ENCODE measurements at places on chromosomes 12 and 14.

DNA sequence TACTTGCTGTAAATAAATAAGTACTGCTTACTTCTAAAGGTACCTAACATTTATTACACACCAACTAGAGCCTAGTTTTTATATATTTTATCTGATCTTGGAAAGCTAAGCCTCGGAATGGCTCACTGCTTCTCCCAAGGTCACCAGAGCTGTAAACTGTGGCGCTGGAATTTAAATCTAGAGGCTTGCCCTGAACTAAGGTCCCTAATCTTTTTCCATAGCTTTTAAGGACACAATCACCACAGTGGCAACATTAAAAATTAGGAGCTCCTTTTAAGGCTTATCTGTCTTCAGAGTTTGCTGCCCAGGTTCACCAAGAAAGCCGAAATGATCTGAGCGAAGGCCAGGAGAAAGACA lies 670 bp downstream of the CCNB1IP1 start:
- DNase-seq, result no peak

GRCh38 chr12:117875744-117876435 lies 92.9 kb downstream of the KSR2 start:
- DNase-seq, result peak; percentile 7

DNA sequence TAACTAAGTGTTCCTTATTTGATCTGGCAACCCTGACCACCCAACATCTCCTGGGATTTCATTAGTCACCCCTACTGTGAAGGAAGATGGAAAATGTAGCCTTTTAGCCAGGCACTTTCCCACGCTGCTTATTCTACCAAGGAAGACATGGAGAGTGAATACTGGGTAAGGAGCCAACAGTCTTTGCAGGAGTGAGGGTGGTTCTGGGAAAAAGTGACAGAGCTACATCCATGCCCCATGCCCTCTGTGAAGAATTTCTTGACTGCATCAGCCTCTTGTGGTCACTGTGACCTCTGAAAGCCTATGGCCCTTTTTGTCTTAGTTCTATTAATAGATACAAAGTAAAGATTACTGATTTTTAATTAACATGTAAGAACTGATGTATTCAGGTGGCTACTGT lies 196.0 kb upstream of the EEA1 start:
- no peak for DNase-seq

DNA sequence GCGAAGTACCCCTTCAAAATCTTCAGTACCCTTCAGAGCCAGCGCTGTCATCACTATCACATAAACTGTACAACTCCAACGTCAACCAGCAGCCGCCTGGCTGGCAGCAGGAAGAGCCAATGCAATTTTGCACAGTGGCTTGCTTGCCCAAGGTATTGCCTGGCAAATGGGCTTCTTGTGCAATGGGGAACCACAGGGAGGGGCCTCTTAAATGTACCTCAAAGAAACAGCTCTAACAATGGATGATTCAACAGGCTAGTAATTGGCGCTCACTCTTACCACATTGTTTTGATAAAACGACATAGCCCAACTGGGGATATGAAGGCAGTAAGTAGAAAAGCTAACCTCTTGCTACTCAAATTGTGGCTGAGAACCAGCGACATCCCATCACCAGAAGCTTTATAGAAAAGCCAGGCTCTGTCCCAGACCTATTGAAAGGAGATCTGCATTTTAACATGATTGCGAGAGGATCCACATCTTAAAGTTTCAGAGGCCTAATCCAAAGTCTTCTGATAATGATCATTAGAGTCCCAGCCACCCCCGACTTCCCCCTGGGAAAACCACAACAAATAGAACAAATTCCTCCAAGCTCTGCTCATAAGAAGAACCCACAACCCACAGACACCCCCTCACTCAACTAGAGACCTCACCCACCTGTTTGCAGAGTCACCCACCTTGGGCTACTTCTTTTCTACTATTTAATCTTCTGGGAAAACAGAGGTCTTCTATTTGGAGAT lies 125.3 kb upstream of the HIF1A start:
- DNase-seq, result peak; percentile 16

DNA sequence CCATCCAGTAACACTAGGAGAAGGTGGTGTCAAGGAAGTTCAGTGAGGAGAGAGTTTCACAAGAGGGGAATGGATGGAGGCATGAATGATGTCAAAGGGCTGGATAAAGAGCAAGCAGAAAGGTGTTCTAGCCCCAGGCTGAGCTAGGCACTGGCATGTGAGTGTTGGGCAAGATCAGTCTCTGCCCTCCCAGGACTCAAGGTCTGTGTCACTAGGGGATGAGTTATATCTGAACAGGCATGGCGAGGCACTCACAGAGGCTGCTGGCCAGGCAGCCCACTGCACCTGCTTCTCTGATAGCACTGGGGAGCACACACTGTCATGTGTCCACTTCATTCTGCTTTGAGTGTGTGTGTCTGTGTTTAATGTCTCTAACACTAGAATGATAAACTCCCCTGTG lies 903.8 kb downstream of the BCL11B start:
- DNase-seq, result no peak

DNA sequence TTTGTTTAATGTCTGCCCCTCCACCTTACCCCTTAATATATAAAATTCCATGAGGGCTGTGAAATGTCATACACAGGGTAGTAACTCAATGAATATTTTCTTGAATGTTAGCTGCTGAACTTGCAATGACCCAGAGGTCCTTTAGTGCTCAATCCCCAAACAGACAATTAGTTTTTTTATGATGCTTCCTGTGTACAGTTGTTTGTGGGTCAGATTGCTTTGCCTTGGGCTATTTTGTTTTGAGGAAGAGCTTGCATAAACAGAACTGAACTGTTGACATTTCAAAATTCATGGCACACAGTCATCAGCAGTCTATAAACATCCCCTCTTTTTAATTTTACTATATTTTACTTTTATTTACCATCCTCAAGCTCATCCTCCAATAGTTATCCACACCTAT lies 820.5 kb upstream of the SEL1L start:
- no peak for DNase-seq

DNA sequence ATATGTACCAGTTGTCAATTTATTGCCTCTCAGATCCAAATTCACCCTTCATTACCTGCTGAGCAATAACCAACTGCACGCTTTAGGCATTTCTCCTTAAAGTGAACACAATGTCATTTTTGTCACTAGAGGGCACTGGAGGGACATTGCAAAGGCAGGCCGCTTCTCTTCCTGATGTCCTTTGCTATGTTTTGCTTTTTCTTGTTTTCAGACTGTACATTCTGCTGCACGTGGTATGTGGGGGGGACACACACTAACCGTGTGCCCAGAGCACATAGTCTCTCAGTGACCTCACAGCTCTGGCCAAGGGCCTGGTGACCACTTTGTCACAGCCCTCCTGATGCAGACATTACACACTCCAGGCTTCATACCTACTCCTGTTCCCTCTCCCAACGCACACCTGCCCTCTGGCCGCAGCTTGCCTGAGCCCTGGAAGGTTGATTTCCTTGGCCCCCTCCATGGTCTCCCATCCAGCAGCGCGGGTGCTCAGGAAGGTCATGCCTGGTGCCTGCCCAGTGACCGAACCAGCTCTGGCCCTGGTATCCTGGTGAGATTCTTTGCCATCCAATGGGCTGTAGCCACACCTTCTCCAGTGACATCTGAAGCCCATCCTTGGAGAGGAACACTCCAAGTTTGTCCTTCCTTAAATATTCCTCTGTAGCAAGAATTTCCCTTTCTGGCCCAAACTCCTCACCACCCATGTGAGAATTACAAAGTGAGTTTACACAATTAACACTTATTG lies 39.9 kb downstream of the MYO1H start:
- no peak for DNase-seq

DNA sequence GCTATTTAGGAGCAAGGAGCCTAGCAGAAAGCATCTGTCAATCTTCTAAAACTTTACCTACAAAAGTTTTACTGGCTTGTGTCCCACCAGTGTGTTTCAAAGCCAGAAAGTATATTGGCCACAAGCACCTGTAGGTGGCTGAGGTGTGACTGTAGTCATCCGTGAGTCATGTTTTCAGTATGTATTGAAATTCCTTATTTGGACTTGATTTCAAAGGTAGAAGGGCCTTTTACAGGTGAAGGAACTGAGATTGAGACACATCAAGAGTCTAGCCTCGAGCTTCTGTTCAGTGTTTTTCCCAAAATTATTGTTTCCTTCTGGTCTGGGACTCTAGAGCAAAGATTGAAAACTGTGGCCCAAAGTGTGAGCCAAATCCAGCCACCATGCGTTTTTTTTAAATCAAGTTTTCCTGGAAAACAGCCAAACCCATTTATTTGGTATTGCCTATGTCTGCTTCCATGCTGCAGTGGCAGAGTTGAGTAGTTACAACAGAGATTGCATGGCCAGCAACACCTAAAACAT lies 195.3 kb upstream of the BCL2L14 start:
- DNase-seq, result peak; percentile 7

DNA sequence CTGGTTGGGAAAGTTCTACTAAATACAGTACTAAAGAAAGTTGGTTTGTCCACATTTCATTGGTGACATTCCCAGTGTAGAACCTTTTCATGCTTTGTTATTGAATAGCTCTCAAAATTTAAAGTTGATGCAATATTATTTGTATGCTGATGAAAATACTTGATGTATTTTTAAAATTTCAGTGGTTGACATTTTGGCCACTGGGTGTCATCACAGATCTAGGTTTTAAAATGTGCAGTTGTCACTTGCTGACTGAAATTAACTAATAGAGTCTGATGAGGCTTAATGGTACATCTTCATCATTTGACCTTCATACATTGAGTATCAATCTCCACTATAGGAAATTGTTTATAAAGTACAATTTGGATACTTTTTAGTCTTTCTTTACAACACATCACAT lies 37.1 kb downstream of the CMAS start:
- DNase-seq, result peak; percentile 8

DNA sequence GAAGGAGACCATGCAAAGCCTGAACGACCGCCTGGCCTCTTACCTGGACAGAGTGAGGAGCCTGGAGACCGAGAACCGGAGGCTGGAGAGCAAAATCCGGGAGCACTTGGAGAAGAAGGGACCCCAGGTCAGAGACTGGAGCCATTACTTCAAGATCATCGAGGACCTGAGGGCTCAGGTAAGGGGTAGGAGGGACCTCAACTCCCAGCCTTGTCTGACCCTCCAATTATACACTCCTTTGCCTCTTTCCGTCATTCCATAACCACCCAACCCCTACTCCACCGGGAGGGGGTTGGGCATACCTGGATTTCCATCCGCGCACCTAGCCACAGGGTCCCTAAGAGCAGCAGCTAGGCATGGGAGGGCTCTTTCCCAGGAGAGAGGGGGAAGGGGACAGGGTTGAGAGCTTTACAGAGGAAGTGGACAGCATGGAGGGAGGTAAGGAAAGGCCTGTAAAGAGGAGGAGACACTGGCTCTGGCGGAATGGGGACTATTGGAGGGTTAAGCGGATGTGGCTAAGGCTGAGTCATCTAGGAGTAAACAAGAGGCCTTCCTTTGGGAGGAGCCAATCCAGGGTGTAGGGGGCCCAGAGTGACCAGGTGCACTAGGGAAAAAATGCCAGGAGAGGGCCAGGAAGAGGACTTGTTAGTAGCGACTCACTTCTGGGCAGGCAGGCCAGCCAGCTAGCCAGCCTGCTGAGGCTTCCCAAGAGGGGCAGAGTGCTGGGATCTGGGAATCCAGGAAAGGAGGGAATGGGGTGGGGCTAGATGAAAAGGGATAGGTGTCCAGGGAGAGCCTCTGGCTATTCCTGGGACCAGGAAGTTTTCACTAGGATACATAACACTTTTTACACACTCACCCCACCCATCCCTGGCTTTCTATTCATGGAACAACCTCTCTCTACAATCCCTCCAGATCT lies 754 bp downstream of the KRT18 start:
- no peak for DNase-seq

GRCh38 chr14:87805315-87805723 lies 187.7 kb downstream of the GALC start:
- DNase-seq, result peak; percentile 3

DNA sequence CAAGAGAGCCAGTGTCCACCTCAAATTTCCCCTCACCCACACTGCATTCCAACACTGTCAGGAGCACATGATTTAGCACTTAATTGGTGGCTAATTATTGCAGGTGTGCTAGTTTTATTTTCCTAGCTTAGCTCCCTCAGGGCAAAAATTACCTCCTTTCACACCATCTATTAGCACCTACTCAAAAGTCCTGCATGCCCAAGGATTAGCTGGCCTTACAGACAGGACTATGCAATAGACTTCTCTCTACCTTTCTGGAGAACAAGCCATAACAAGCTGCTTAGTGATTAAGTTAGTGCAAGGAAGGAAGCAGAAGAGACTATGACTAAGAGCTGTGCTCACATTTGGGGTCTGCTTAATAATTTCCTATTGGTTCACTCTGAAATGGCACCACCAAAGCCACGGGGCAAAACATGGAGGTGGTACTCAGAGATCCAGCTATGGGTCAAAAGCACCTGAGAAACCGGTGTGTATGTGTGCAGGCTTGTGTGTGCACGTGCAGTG lies 69.5 kb downstream of the STON2 start:
- DNase-seq, result no peak

DNA sequence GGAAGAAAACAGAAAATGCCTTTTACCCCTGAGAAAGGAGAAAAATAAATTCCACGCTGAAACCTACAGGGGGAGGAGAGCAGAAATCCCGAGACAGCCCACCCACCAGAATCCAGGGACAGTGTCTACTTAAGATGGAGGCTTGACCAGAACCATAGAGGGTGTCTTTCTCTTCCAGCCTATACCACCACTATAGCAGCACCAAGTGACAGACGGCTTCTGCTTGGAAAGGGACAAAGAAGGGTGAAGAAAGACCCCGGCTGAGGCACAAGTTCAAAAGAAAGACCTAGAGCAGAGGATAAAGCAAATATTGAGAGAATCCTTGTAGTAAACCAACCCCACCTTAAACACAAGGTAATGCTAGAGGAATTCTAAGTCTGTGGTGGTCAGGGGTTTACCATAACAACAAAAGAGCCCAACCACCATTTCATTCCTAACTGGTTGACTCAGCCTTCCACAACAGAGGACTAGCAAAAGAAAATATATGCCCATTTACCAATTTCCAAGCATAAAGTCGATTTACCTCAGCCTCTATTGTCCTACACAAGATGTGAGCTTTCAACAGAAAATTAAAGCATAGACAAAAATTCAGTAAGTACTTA lies 105.3 kb upstream of the FOXG1 start:
- no peak for DNase-seq

DNA sequence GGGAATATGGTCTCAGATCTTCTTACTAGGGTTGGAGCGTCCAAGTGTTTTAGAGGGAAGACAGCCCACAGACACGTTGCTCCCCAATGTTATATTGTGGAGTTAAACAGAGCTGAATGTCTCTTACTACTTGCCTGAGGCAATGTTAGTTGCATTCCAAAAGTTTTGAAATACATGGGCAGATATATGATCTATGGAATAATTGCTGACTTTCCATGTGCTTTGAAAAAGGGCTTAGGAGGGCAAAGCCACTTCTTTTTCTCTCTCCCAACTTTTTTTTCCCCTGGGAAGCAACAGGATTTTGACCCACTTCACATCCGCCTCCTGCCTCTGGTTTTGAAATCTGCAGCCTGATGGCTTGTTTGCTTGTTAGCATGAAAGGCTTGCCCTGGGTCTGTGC lies 33.7 kb upstream of the PAX9 start:
- DNase-seq, result no peak

DNA sequence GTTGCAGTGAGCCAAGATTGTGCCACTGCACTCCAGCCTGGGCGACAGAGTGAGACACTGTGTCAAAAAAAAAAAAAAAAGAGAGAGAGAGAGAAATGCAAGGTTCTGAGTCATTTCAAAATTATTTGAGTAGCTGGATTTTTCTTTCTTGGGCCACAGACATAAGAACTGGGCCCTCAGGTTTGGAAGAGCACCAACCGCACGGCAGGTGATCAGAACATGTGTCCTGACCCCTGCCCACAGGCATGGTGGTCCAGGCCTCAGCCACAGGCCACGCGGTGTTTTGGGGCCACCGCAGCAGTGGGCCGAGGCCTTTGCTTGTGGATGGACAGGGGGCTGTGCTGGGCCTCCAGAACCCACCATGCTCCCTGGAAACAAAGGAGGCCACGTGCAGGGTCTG lies 126.7 kb downstream of the CALM1 start:
- DNase-seq, result no peak

Measured in activated CD4-positive, alpha-beta T cell treated with anti-CD3 and anti-CD28 coated beads, Interleukin-2, amount 50 U/mL, for 4 hours (primary cell).